ENCODE measurements at places on chromosomes 7 and 10.

- no peak for DNase-seq
Observed at GRCh38 chr7:11875635-11876034, 43.6 kb upstream of the THSD7A start.

DNA sequence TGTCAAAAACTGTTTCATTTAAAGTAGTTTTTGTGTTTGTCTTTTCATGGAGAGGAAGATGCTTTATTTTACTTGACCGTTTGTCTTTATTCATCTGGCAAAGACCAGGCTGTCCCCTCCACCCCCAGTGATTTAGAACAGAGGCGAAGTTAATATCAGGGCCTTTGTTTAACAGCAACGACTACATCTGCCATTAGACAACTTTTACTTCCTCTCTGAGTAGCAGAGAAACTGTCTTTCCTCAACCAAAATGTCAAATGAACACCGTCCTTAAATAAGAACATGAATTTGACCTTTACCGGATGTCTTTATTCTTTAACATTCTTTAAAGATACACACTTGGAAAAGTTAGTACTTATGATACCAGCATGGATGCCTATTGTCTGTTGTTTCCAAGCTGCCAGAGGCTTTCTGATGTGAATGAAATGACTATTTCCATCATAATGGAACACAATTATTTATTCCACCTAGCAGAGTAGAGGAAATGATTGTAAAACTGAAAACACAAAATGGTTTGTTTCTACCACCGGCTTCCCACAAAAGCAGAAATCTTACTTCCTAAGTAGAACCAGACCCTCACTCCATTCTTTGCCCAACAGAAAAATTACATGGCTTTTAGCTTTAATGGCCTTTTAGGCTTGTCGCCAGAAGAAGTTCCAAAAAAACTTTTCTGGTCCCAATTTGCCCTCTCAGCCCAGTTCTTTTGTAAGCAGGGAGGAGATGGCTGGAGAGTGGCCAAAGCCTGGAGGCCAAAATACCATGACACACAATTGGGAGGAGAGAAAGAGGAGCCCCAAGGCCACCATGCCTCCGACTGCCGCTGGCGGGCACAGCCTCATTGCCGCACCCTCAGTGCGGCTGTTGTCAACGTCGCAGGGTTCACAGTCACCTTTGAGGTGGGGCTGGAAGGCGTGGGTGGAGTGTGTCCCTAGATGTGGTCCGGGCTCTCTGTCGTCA lies 168.5 kb downstream of the TEX36 start:
- no peak for DNase-seq

DNA sequence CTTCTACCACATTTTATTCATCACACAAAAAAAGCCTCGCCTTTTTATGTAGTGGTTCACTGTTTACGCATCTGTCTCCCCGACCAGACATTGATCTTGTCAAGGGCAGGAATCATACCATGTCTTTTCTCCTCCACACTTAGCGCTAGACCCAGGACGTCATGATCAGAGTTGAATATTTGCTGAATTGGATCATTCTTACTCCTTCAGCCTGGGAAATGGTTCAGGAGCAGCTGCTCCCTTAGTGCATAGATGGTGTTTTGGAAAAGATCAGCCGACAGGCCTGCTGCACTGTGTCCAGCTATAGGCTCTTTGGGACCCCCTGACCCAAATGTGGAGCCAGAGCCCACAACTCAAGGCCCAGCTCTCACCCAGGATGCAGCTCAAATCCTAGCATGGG lies 249.1 kb upstream of the TMEM72 start:
- no peak for DNase-seq

DNA sequence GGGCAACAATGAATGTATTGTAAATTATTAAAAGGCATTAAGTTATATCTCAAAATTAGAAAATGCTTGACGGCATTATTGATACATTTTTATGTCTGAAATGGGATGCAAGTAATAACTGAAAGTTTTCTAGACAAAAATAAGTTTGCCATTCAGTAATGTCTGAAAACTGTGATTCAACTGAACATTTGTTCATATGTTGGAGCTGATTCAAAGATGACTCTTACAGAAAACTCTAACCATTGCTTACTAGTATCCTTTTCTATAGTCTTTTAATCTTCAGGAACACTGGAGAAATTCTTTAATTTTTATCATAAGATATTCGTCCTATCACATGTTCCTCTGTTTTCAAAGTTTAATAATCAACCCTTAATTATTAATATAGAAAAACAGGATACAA lies 71.1 kb upstream of the TFEC start:
- DNase-seq = no peak

DNA sequence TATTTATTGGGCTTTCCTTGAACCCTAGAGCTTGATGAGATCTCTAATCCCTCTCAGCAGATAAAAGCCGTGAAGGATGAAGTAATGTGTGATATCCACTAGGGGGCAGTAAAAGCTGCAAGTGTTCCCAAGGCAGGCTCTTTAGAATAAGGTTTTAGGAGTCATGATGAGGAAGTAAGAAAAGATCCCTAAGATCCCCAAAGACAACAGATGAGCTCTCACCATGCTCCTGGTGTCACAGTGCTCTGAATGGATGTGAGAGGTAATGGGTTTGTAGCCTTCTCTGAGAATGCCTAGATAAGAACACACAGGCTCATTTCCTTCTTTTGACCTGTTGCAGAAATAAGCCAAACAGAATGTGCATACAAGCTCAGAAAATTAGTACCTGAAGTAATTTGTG lies 70.4 kb upstream of the ITPRID1 start:
- DNase-seq = no peak

DNA sequence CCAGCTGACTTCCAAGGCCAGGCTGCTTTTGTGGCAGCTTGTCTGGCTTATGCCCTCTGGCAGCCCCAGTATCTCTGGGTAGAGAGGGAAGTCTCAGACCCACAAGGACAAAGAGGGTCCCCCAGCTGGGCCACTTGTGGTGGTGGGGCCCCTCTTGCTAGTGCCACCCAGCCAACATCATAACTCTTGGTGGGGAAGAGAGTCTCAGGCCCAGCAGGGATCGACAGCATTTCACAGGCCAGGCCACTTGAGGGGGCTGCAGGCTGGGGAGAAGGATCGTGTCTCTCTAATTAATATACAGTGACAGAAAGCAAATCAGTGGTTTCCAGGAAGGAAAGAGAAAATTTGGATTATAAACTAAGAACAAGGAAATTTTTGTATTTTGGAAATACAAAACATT lies 76.0 kb downstream of the TYW1B start:
- DNase-seq = no peak

GRCh38 chr7:27917119-27917518 lies 177.2 kb downstream of the TAX1BP1 start:
- DNase-seq = no peak

GRCh38 chr10:62692085-62692484 lies 112.4 kb upstream of the ADO start:
- no peak for DNase-seq

DNA sequence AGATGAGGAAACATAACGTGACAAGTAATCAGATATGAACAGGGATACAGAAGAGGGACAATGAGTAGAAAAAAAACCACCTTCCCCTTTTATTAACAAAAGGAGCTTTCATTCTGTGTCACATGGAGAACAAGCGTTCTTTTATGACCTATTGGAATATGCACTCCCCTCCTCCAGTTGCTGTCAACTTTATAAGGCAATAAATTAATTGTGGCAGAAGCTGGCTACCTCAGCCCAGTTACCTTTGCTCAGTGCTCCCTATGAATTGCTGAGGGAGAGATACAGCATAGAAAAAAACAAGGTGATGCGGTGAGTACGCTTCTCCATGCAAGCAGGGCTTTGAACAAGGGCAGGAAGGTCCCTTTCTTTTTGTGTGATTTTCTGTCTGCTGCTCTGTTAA lies at the start of gene MGAM2:
Gene MGAM2 (plus strand): TSS at position 220 of the 400 bp plus-strand sequence. CDS start 5,156 bp downstream, outside the sequence.
- no peak for DNase-seq

GRCh38 chr10:114652402-114653368 lies 5.4 kb downstream of the ABLIM1 start:
- no peak for DNase-seq

DNA sequence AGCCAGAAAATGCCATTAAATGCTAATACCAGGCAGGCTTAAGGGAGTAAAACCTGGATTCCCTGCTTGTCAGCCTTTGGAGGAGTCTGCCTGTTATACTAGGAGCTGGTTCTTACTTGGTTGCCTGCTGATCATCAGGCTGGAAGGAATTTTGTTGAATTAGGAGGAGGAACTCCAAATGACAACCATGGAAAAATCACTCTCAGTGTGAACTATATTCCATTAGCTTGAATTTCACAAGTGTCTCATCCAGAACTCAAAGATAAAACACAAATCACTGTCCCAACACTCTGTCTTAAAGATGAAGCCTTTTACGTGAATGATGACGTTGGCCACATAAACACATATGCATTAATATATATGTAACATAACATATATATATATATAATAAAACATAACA lies 238.9 kb upstream of the PLXDC2 start:
- DNase-seq = no peak

DNA sequence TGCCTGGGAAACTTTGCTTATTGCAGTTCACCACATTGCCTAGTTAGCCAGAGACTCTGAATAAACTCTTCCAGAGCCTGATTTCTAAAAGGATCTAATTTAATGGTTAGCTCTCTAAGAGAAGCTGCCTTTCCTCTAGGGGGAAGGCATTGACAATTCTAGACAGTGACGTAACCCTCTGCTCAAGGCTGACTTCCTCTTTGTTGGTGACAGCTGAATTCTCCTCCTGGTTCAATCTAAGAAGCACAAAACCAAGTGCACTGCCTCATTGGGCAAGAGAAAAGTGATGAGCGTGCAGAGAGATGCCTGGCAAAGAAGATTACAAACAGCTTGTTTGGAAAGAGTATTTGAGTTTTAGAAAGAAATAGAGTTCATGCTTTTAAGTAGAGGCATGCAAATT lies 102.7 kb downstream of the MACC1 start:
- no peak for DNase-seq

- DNase-seq = no peak
Observed at GRCh38 chr10:12801214-12802087, 200.1 kb downstream of the CCDC3 start.

DNA sequence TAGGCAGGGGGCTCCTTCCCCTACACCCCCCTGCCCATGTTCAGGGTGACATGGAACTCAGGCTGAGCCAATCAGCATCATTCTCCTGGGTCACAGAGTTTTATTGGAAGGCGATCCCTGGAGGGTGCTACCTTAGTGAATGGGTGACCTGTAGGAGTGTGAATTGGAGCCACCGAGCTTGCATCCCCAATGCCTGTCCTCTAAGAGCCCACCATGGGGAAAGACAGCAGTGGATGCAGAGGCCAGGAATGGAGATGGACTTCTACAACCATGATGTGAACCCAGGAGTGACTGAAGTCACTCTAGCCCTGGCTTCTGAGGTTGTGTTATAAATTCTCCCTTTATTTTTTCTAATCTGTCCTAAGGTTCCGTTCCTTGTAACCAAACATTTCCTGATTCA lies 89.4 kb downstream of the CCDC71L start:
- no peak for DNase-seq

- DNase-seq = no peak
Observed at GRCh38 chr10:78267598-78267997, 233.9 kb downstream of the RPS24 start.

DNA sequence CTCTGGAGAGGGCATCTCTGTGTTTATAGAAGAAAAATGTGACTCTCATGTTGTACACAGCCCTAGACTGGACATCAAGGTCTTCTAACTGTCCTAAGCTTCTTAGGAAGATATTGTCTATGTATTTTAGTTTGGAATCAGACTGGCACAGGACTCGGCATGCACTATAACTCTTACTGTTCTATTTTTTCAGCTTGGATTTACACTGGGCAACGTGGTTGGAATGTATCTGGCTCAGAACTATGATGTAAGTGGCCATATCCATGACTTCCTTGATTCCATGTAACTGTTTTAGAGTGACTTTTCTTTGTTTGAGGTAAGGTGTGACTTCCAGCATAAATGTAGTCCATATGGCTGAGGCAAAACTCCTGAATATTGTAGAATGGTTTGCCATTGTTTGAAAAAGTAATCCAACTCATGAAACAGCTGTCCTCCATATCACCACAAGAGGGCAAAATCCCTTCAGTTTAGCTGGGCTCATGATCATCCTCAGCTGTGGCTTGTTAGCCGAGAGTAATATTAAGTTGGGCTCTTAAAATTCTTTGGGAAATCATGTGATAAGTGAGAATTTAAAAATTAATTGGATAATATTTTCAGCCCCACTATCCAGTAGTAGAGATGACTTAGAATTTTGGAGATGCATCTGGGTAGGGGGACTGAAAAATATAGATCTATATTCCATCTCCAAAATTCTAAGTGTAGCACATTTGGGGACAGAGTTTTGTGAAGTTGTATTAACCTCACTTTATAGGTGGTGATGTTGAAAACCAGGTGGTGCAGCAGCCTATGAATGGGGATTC lies 10.4 kb downstream of the STMP1 start:
- DNase-seq = no peak

DNA sequence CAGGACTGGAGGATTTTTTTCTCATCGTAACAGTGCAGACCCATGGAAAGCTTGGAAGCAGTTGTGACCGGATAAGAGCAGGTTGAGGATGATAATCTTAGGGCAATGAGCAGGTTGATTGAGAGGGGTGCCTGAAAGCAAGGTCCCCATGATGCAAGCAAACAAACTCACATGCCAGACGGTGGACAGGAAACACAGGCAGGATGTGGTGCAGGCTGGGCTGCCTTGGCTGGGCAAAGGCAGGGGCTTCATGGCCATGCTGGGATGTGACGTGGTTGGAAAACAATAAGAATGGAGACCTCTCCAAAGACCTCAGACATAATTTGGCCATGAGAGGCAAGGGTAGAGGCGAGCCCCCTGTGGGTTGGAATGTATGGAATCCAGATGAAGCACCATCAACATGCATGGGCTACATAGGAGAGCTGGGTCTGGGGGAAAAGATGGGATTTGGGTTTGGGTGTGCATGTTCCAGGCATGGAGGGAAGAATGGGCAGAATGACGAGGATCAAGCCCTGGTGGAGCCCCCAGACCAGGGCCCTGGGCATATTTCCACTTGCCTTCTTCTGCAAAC lies 58.3 kb downstream of the IKZF1 start:
- no peak for DNase-seq

DNA sequence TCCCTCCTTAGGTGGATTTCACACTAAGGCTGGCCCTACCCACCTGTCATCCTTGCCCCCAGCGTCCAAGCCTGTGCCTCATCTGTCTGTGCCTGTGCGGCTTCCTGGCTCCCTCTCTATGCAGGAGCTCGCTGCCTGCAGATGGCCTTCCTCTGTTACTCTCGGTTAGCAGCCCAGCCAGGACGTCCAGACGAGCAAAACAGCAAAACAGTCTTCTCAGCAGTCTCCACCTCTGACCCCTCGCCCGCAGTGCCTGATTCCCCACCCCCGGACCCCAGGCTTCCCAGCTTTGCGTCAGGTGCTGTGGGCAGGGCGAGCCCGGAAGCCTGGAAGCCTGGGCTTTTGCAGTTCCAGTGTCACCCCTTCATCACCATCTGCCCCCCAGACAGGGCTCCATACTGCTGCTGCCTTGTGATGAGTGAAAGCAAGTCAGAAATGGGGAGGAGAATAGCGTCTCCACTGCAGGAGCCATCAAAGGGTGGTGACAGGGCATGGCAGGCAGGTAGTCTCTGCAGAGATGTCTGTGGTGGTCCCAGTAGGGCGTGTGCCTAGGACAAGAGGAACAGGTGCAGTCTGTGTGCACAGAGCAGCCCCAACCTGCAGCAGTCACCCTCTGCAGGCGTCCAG lies 88.5 kb downstream of the ADCY1 start:
- DNase-seq = no peak

GRCh38 chr10:21493784-21494183 lies 31.7 kb downstream of the SKIDA1 start:
- DNase-seq = no peak

- no peak for DNase-seq
Observed at GRCh38 chr7:16743236-16743635, 10.3 kb upstream of the TSPAN13 start.

Measured in stimulated activated CD8-positive, alpha-beta memory T cell treated with anti-CD3 and anti-CD28 coated beads, Interleukin-2, amount 100 ng/mL, for 1 hour (primary cell).